ENCODE measurements at places on chromosomes 16 and 17.

GRCh38 chr16:79163691-79164387 lies 436.7 kb downstream of the MAF start:
- DNase-seq: no peak

DNA sequence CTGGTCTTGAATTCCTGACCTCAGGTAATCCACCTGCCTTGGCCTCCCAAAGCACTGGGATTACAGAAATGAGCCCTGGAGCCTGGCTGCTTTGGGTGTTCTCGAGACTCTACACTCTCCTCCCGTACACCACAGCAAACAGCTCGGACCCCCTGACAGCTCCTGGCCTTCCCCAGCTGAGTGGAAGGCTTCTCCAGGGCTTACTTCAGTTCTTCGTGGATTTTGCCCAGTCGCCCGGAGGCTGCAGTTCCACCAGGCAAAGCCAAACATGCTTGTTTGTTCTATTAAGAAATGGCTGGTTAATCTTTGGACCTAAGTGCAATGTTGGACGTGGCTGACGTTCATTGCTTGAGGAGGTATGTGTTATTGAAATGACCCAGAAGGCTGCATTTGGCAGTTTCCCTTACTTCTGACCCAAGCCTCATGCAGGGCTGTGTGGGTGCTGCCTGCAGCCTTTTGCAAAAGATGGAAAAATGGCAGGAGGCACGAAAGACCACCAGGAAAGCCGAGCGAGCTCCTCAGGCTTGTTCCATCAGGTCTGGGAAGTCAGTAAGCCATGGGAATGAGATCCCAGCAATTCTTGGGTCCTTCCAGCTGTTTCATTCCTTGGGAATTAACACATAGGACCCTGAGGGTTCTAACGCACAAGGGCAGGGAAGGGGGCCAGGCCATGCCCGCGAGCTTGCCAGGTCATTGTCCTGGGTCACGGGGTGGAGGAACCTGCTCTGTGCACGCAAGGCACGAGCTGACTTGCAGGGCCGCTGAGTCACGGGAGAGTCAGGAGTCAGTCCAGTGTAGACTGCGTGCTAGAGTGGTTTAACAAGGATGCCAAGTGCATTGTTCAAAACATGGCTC lies 23.9 kb upstream of the KLHDC4 start:
- DNase-seq: peak; percentile 47

DNA sequence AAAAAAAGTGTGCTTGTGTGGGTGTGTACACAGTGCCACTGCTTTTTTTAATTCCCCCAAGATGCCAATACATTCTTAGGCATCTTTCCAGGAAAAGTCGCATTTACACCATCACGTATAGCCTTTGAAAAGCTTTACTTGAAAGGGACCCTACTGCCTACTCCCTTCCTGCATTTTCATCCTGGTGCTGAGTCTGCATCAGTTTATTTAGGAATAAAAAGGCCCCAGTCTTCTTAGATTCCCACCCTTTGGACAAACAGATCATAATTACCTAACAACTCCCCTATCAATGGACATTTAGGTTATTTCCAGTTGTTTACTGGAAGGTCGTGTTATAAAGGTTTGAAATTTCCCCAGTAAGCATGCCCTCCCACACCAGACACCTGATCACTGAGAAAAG lies 54.9 kb downstream of the CLEC16A start:
- no peak for DNase-seq

DNA sequence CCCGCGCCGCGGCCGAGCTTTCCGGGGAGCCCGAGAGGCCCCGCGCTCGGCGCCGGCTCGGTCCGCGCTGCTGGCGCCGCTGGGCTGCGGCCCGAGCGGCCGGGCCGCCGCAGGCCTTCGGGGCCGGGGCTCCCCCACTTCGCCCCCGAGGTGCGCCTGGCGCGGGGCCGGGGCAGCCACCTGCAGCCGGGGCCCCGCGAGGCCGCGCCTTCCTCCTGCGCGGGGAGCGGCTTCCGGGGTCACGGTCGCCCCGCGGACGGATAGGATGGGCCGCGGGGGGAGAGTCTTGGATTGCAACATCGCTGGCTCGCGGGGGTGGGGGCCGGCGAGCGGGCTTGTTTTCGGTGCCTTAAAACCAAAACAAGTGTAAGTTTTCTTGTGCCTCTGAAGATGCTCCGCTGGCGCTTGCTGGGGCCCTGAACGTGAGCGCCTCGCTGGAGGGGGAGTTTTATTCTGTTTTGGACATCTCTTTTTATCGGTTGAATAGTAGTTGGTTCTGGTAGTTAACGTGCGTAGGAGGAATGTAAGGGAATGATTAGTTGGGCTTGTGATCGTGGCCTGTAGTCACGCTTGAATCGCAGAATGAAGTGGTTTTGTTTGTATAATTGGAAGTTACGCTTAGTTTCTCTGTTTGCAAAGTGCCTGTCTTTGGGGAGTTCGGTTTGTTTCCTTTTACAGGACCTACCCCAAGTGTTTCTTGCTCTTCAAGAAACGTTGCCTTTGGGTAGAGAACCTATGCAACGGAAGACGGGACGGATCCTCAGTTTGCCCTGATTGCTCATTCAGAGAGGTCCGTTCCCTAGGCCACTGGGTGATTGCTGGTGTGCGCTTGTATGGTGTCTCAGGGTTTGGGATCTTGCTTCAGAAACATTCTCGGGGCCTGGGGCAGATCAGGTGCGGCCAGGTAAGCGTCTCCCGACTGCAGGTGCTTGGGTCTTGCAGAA lies 724 bp downstream of the UBE2I start:
- peak; percentile 77 for DNase-seq

- DNase-seq: no peak
These were observed 213.4 kb upstream of the GSE1 start for GRCh38 chr16:85399583-85400284.

GRCh38 chr16:46562979-46563378 lies 58.2 kb downstream of the SHCBP1 start:
- no peak for DNase-seq

GRCh38 chr17:17959520-17960361 lies 12.5 kb downstream of the TOM1L2 start:
- DNase-seq: no peak

DNA sequence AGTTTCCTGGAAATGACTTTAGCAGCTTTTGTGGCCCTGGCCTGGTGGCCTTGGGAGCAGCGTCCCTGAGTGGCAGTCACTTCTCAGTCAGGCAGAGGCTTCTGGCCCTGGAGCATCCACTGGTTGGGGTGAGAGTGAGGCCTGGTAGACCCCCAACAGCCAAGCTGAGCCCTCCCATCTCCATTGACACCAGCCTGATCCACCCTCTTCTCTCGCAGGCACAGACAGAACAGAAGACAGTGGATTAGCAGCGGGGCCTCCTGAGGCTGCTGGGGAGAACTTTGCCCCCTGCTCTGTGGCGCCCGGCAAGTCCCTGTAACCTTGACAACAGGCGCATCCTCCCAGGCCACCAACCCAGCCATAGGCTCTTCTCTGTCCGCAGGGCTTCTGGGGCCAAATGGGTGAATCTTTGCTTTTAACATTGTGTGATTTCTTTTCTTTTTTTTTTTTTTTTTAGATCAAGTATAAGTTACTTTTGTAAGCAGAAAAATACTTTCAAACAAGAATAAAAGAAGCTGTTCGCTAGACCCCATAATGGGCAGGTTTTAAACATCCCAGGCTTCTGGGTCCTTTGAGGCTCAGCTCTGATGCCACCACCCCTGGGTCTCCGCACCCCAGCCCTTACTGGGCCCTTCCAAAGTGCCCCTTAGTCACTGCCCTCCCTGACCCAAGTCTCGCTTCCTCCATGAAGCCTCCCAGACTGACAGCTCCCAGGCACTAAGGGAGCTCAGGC lies 12.7 kb upstream of the FLYWCH1 start:
- DNase-seq: no peak

DNA sequence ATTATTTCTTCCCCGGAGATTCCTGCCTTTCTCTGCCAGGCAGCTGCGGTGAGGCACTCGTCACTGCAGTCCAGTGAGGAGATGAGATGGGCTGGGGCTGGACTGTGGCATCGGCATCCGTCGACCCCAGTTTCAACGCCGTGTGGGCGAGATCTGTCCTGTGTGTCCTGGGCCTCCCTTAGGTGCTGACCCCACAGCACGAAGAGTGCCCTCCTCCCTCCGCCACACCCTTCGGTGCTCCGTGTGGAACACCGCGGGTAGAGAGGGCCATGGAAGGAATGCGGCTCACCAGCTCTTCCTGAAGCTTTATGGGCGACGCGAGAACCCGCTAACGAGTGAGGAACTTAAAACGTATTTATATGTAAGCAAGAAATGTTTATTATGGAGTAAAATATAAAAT lies 17.6 kb downstream of the ACSF3 start:
- no peak for DNase-seq

DNA sequence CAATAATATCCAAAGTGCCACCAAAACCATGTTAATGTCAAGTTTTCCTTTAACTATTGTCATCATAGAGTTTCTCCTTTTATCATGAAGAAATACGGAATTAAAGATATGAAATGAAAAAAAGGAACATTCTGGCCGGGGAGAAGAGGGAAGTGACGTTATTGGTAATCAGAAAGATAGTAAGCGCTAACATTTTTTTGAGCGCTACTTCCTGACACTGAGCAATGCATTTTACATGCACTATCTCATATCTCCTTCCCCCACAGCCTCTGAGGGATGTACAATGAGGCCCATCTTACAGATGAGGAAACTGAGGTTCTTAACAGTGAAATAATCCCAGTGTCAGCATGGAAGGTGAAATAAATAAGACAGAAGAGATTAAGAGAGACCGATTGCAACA lies 410.9 kb downstream of the SOX9 start:
- DNase-seq: no peak
